ENCODE measurements at places on chromosomes 7 and 10.
A peak's percentile ranks its signal among the peaks of the same experiment; 100 is the strongest.

DNA sequence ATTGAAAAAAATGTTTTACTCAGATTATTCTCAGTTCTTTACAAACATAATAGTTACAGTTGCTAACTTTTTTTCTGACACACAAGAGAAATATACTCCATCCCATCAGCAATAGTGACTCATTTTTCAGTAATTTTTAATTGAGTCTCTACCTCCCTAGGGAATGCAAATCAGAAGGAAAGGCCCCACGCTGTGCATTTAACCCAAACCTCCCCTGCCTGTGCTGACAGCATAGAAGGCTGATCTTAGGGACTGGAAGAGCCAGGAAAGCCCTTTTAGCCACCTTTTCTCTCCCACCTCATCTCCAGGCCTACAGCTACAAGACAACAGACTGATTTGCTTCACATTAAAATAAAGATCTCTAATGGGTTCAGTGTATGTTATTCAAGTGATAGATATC is 24.7 kb upstream of the PIK3CG start:
- peak; percentile 41 for DNase-seq

DNA sequence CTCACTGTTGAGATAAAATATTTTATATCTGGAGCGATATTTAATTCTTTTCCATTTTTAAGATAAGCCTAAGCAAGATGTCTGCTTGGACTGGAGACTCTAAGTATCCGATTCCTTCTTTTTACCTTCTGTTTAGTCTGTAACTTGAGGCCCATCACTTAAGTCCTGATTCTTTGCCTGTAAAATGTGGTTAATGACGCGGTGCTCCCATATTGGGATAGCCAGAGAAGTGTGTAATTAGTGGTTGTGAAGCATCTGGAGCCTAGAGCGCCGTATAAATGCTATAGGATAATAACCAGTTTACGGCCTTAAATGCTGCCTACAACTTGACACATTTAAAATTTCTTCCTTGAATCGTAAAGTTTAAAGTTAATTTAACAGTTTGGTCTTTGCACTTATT is 132.9 kb downstream of the CHN2 start:
- DNase-seq: no peak

- no peak for DNase-seq
Observed at GRCh38 chr10:130787243-130787642, 524.3 kb downstream of the TCERG1L start.

GRCh38 chr7:84324136-84324630 is 129.6 kb upstream of the SEMA3A start:
- no peak for DNase-seq

DNA sequence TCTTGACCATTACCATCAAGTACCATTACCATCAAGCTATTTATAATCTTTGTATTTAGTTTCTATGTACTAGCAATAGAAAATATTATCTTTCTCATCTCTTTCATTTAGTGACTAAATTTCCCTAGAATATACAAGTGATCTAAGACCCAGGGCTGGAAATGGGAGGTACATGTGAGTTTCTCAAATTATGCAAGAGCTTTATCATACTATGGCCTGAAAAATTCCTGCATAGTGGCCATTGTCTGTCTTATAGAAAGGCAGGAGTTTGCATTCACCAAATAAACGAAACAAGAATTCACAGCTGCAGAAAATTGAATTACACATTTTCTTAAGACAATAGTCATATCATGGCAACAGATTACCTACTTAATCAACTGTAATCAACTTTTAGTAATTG is 50.7 kb upstream of the HDAC9 start:
- DNase-seq: no peak

DNA sequence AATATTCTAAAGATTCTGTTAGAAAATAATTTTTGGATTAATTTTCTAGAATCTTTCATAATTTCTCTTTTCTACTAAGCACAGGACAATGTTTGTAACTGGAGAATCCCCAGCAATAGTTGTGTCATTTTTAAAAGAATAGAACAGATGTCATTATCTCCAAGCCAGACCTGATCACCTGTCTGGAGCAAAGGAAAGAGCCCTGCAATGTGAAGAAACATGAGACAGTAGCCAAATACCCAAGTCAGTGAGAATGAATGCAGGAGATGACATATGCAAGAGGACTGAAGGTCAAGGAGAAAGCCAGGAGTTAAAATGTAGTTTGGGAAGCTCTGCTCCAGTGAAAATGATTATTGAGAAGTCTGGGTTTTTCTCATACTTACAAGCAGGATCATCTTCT is 25.4 kb upstream of the ZNF138 start:
- no peak for DNase-seq

- no peak for DNase-seq
Observed at GRCh38 chr10:77110757-77111156, 526.9 kb downstream of the KCNMA1 start.

DNA sequence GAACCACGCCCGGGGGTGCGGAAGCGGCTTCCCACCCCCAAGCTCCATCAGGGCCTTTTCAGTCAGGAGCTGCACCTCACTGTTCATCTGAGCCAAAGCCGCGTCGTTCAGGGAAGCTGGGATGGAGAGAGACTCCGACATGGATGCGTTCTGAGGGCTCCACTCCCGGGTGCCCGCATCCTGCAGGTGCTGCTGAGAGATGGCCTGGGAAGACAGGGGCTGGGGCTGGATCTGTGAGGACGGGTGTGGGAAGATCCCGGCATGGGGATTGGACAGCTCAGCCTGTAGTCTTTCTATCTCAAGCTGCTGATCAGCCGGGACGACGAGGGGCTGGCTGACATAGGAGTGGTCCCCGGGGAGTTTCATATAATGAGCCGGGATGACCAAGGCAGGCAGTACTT is 45.0 kb upstream of the NMT2 start:
- no peak for DNase-seq

- no peak for DNase-seq
Observed at GRCh38 chr10:50600831-50601477, 22.8 kb downstream of the SGMS1 start.

DNA sequence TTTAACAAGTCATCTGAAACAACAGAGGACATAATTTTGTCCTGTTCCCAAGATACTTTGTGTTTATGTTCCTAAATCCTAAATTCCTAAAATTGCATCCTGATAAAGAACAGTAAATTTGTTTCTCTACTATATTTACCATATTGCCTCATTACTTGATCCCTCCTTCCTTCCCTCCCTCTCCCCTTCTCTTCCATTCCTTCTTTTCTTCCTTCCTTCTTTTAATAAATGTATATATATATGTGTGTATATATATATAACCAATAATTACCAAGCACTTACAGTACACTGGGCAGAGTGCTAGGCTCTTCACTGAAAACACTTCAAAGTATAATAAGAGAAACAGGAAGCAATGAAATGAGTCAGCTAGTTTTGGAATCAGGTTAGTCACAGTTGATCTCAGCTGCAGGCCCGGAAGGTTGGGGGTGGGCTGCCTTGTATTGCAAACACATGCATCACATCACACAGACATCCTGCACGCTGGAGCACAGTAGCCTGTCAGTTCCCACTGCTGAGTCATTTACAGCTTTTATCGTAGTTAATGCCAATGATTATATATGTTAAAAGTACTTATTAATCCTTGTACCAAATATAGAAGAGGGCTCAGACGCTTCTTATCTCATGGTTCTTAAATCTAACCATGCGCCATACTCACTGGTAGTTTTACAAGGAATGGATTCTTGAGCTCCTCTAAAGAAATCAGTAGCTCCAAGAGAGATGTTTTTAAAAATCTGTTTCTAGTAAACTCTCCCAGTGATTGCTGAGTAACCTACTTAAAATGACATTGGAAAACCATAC is 551.7 kb downstream of the GRM8 start:
- DNase-seq: peak; percentile 63

DNA sequence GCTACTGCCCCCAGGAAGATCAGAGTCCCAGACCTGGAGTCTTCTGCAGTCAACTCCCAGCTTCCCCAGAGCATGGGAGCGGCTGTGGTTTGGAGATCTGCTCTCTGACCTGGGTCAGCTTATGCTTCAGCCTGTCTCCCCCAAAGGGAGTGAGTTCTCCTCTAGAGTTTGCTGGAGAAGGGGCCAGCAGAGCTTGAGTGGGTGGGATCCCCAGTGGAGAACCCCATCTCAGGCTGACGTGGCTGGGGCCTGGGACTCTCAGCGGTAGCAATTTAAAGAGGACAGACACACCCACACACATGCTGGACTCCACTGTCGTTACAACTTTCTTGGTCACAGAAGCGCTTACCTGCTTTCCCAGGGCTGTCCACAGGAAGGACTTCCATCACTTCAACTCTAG is 6.3 kb downstream of the UNC5B start:
- DNase-seq: no peak

DNA sequence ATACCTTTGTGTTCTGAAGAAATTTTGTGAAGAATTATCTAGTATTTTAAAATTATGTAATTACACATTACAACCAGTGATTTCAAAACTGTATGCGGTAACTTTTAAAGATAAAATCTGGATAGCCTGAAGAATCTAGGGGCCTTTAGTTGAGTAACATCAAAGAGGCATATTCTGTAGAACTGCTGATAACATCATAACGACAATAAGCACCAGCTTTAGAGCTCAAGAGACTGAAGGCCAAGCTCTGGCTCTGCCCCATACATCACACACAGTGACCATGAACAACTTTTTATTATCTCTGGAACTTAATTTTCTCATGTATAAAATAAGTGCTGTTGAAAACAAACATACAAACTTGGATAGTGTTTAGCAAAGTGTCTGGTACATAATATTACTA is 121.1 kb upstream of the RHOBTB1 start:
- DNase-seq: no peak

DNA sequence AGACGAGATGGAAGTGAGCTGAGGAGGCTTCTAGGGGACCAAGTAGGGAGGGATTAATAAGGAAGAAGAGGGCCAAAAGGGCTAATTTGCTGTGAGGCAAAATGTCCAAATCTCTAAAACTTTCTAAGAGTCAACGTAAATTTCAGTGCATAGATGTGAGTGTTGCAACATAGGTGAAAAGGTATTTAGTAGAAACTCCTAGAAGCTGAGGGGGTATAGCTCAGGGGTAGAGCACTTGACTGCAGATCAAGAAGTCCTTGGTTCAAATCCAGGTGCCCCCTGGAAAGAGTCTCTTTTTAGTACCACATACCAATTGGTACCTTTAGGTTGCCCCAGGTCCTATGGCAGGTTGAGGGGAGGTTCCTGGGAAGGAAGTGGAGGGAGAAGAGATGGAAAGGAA is 48.7 kb upstream of the ZNF746 start:
- no peak for DNase-seq

- DNase-seq: peak; percentile 17
Observed at GRCh38 chr10:68212721-68213352, 19.1 kb downstream of the ATOH7 start.

GRCh38 chr7:69476416-69476815 is 121.9 kb upstream of the AUTS2 start:
- DNase-seq: no peak

DNA sequence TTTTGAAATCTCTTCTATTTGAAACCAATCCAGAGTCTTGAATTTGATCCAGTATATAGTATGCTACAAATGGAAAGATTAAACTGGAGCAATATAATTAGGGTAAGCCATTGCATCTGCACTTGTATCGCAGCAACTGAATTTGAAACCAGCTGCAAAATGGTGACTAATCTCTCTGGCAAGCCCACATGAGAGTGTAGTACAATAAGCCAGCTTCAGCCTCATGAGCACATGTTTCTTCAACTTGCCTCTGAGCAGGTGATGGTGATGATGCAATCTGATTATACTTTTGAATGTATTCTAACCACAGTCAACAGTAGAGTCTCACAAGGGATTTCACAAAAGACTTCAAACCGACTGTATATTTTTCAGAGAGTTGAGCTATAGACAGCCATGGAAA is 829 bp upstream of the RPA3 start:
- no peak for DNase-seq

GRCh38 chr10:128695931-128696330 is 569.7 kb upstream of the MKI67 start:
- DNase-seq: no peak

- no peak for DNase-seq
Observed at GRCh38 chr10:32054094-32054493, 2.1 kb downstream of the KIF5B start.

DNA sequence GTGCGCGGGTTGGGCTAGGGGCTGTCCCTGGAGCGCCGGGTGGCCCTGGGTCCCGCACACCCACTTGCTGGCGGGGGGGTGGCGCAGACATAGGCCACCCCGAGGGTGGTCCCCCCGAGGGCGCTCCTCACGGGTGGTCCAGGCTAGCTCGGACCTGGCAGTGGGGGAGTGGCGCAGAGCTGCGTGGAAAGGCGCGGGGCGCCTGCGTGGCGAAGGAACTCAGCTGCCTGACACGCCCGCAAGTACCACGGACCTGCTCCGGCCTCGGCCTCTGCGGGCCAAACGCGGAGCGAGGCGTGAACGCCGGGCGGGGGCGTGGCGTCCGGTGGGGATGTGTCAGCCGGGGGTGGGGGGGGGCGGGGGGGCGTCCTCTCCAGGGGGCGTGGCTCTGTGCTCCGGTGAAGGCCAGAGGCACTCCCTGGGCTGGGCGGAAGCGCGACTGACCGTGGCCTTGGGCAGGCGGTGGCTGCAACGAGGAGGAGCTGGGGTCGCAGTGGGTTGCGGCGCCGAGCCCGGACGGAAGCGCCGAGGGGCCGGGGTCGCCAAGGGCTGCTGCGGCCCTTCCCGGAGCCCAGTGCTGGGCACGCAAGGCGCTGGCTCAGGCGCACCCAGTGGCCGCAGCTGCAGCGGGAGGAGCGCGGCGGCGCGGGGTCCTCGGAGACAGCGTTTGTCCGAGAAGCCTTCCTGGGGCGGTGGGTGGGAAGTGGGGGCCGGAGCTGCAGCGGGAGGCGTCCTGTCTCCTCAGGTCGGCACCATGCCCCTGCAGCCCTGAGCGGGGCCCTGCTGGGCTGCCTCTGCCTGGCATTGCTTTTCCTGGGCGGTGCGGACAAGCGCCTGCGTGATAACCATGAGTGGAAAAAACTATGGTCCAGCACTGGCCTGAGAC is 58.9 kb upstream of the NUPR2 start:
- peak; percentile 11 for DNase-seq

GRCh38 chr10:63692220-63692896 is 171.2 kb downstream of the REEP3 start:
- DNase-seq: no peak

- no peak for DNase-seq
Observed at GRCh38 chr7:25118048-25118753, 6.9 kb downstream of the CYCS start.

- DNase-seq: no peak
Observed at GRCh38 chr10:17548770-17549169, 68.4 kb downstream of the HACD1 start.

Measured in iPS-NIHi11 (cell line).